HEK293T (cell line): ENCODE measurements at places on chromosomes 1 and 21.

GRCh38 chr1:213221209-213221608, 170.2 kb downstream of the RPS6KC1 start:
- no peak for DNase-seq

- no peak for DNase-seq
Observed at GRCh38 chr1:229023651-229024300, 247.1 kb upstream of the RAB4A start.

DNA sequence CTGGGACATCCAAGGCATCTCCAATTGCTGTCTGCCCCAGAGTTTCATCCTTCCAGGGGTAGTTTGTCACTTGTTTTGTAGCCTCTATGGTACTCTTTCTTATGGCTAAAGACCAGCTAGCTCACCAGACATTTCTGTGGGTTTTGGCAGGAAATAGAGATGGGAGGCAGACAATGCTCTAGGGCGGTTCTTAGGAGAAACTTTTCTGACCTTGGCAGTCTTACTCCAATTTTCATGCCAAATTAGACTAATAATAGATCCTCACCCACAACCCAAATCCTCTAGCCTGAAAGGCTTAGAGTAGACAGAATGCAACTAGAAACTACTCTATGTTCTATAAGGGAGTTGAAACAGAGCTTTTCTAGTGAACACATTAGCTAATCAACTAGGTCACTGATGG, 69.8 kb downstream of the LRIG2 start:
- DNase-seq = no peak

- DNase-seq = no peak
Observed at GRCh38 chr1:230281556-230281955, 144.6 kb downstream of the PGBD5 start.

GRCh38 chr1:237269938-237270337, 228.0 kb downstream of the RYR2 start:
- DNase-seq = no peak

GRCh38 chr1:45035631-45036301, 23.7 kb downstream of the UROD start:
- DNase-seq = no peak

DNA sequence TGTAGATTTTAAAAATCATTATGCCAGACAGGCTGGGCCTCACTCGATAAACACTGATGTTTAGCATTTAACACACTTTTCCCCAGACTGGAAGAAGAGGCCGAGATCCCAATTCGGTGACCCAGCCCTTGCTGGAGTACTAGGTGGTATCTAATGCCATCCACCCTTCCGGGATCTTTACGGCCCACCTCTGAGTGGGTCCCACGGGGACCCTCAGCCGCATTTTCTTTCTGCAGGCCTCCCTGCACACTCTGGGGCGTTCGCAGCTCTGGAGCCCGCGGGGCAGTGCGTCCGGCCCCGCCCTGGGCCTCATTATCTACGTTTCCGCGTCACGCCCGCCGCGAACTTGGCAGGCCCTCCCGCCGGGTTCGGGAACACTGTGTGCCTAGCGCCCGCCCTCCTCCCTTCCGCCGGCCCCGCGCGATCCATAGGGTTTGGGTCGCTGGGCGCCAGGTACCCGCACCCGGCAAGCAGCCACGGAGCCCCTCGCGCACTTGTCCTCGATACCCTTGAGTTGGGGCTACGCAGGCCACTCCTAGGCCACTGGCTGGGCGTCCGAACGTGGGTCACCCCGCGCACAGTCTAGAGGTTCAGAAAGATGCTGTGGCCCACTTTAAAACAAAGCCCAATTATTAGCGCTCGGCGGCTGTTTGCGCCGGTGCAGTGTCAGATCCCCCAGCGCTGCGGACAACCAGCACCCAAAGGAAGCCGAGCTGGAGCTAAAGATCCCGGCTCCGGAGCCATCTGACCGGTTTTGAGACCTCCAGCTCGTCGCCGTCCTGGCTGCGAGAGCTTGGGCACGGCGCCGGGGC, 950 bp upstream of the EVA1C start:
- no peak for DNase-seq

DNA sequence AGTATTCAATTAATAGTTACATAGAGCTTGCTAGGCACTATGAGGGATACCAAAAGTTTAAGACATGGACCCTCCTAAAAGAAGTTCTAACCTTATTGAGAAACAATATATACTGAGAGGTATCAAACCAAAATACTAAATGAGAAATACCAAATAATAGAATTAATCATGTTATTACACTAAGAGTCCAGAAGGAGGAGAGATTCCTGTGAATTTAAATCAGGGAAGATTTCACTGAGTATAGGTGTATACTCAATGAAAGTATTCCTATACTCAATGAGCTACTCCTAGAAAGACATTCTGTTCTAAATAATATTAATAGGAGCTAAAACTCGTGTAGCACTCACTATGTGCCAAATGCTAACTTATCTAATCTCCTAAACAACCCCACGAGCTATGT, 9.4 kb downstream of the CR1L start:
- no peak for DNase-seq

GRCh38 chr1:28905921-28906666, 8.3 kb upstream of the EPB41 start:
- no peak for DNase-seq

DNA sequence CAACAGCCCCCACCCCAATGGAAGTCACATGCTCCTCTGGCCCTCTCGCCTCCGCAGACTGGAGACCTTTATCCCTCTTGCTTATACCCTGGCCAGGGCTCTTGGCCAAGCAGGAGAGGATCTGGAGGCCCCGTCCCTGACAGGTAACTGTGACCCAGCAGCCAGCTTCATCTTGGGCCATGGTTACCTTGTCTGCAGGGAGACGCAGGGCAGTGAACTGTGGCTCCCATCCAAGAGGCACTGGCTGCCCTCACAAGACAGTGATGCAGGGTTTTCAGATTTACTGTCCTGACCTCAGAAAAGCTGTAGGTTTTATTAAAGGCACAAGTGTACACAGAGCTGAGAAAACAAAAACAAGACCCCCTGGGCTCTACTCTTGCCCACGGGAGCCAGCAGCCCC, 96.7 kb upstream of the KLHDC7A start:
- no peak for DNase-seq

GRCh38 chr1:29756085-29756484, 519.8 kb downstream of the PTPRU start:
- no peak for DNase-seq

GRCh38 chr1:114156538-114157274, 3.0 kb upstream of the SYT6 start:
- no peak for DNase-seq

GRCh38 chr1:61439234-61439633, 285.7 kb downstream of the TM2D1 start:
- DNase-seq = no peak

- DNase-seq = no peak
Observed at GRCh38 chr1:176558561-176558960, 95.6 kb downstream of the PAPPA2 start.

DNA sequence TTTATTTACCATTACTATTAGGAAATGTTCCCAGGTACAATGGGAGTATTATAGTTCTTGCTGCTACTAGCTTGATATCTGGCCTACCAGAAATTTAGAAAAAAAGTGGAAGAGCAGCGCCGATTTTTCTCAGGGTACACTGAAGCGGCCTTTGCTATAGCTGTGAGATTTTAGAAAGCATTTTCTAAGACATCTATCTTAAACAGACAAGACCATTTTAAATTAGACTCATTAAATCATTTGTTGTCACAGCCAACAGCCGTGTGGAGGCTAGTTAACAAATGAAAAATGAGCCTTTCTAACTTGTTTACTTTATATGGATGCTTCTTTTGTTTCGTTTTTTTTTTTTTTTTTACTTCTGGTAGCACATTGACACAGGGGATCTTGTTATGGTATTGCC, 183.2 kb upstream of the ZRANB2 start:
- DNase-seq = no peak

GRCh38 chr1:93219443-93219842, 38.9 kb downstream of the CCDC18 start:
- no peak for DNase-seq

DNA sequence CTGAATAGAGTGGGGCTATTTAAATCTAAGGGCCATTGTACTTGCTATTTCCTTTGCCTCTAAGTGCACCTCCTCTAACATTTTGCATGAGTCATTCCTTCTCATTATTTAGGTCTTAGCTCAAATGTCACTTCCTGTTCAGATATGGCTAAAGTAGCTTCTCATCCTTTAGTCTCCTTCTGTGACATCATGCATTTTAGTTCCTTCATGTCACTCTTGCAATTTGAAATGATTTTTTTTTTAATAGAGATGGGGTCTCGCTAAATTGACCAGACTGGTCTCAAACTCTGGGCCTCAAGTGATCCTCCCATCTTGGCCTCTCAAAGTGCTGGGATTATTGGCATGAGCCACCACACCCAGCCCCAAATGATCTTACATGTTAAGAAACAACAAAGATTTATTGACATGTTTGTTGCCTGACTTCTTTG, 6.6 kb downstream of the TBX19 start:
- DNase-seq = no peak

DNA sequence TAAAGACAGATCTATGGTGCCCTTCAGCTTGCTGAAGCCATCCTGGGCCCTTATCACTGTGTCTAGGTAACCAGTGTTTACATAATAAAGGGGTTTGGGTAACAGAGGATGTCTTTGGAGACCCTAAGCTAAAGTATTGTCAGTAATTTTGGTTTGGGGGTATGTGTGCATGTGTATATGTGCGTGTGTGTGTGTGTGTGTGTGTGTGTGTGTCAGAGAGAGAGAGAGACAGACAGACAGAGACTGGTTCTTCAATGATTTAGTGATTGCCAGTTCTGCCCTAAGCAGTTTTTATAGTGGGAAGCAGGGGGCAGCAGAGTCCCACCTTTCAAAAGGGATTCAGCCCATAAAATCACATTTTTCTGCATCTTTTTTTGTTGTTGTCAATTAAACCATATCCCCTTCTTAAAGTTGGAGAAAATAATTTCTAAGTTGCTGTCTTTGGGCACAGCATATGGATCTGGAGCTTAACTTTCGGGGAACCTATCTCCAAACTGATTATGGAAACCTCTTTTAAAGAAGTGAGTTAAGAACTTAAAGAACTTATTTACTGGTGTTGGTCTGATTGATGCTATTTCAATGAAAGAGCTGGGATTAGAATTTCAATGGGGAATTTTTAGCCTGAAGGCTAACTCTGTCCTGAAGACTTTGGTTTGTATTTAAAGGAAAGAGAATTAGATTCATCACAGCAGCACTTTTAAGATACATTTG, 51.1 kb downstream of the ZNF326 start:
- DNase-seq = peak; percentile 43

- no peak for DNase-seq
Observed at GRCh38 chr1:207837673-207838072, 73.3 kb downstream of the CD34 start.

DNA sequence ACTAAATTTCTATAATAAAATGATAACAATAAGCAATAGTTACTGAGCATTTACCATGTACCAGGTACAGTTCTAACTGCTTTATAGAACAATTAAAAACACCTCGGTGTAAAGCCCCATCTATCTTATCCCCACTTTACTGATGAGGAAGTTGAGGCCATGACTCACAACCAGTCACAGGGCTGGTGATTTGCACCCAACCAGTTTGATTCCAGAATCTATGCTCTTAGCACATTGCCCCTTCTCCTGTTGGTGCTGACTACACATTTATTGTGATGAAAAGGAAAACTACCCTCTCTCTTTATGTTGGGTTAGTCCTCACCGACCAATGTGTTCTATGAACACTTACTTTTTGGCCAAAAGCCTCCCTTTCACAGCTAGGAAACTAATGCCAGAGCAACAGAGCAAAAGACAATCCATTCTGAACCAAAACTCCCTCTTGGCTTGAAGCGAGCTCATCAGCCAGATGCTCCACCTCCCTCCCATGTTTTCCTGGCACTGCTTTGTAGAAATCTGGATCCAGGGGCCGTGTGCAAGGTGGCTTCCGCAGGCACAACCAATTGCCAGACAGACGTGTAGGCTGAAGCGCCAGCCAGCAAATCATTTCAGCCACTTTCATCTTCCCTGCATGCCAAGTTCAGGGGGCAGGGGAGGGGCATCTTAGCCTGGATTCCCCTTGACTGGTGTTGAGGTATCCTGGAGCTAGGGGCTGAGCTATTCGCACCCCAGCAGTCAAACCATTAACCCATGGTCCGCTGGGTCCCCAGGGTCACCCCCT, 32.0 kb upstream of the SLC30A1 start:
- no peak for DNase-seq

- DNase-seq = no peak
Observed at GRCh38 chr1:192053531-192053971, 104.7 kb upstream of the RGS18 start.

- no peak for DNase-seq
Observed at GRCh38 chr1:213564215-213564659, 423.5 kb upstream of the PROX1 start.

DNA sequence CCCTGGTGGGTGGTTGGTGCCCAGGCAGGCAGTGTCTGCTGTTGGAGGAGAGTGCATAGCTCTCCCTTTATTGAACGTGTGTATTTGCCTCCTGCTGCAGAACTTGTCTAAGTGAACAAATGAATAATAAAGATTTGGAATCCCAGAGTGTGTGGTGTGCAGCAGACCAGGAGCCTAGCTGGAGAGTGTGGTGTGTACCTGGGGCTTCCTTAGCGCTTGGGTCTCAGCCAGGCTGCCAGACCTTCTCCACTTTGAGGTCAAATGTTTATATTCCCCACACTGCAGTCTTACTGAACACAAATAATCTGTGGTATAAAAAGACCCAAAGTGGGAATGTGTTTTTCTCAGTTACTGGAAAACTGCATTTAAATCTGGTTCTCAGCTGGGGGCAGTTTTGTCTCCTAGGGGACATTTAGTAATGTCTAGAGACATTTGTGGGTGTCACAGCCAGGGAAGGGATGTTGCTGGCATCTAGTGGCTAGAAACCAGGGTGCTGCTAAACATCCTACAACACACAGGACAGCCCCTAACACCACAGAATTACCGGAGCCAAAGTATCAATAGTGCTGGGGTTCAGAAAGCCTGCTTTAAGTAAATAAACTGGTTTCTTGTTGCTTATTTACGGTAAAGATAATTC, 23.6 kb downstream of the SLC37A1 start:
- DNase-seq = no peak

GRCh38 chr1:247740721-247741120, 2.3 kb downstream of the OR14K1 start:
- DNase-seq = no peak

- DNase-seq = no peak
Observed at GRCh38 chr1:87278825-87279535, 49.7 kb upstream of the LMO4 start.

- no peak for DNase-seq
Observed at GRCh38 chr1:3618531-3618880, 6.3 kb upstream of the TPRG1L start.

GRCh38 chr1:85054664-85055063, 6.4 kb upstream of the MCOLN3 start:
- DNase-seq = no peak

DNA sequence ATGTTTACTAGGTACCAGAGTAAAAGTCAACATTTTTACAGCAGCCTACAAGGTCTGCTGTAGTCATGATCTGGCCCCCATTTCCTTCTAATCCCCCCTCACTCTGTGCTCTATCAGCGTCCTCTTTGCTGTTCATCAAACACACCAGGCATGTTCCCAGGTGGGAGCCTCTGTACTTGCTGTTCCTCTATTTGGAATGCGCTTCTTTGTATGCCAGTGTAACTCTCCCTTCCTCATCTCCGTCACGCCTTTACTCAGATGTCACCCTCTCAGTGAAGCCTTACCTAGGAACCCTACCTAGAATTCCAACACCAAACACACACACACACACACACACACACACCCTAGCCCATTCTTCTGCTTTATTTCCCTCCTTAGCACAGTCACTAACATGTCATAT, 21.0 kb downstream of the TP53BP2 start:
- DNase-seq = no peak

GRCh38 chr1:46110521-46110920, 21.9 kb downstream of the PIK3R3 start:
- no peak for DNase-seq

- DNase-seq = no peak
Observed at GRCh38 chr1:40047769-40048168, 7.2 kb downstream of the CAP1 start.

GRCh38 chr1:48105165-48105564, 108.0 kb upstream of the TRABD2B start:
- DNase-seq = no peak
